ENCODE measurements at places on chromosomes 1 and 21. TPM values are rescaled to one million over a fixed set of nuclear protein-coding genes. Genes with fewer than 3 reads are reported as not detected.

The SMIM1 gene
- total RNA-seq = 10.8 TPM

The CRNN gene
- total RNA-seq = not detected

The SCAF4 gene
- total RNA-seq = 18.2 TPM

The GSTM1 gene
- not detected for total RNA-seq

The RSPH1 gene
- 0.98 TPM for total RNA-seq

The PLEKHA6 gene
- total RNA-seq = 53.8 TPM

The ANGPTL1 gene
- total RNA-seq = not detected

The OR2T1 gene
- total RNA-seq = not detected

The C4BPA gene
- total RNA-seq = not detected

The FMN2 gene
- 4.6 TPM for total RNA-seq

The MRAP gene
- not detected for total RNA-seq

The CYP4A22 gene
- not detected for total RNA-seq

The KTI12 gene
- 9.7 TPM for total RNA-seq

- no peak for DNase-seq
Measured at GRCh38 chr1:7280347-7280960, 490.6 kb upstream of the VAMP3 start.

DNA sequence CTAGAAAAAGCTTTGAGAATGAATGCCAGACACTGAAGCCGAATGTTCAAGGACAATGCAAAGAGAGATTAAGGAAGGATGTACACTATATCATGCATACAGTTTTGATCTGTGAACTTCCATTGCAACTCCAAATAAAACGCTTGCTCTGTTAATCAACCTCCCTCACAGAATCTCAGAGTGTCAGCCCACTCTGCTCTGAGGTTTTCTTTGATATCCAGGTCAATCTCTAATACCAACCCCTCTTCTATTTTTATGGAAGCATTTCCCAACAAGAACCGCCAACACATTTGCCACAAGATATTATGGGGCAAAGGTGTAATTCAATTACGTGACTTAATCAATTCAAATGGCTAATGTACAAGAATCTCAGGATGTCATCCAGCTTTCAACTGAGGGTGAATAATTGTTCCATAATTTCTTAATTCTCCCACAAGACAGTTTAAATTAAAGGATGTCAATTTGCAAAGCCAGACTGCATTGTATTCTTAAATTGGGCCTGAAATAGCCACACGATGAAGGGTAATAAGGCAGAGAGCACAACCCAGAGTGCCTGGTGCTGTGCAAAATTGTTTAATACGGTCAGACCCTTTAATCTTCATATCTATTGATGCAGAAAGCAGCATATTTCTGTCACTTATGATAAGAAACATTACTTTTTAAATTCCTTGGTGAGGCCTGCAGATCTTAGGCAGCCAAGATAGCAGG lies 459.2 kb upstream of the DAB1 start:
- no peak for DNase-seq

GRCh38 chr1:66262208-66262963 lies 271.6 kb upstream of the SGIP1 start:
- DNase-seq = peak; percentile 97

- DNase-seq = peak; percentile 48
Measured at GRCh38 chr1:23178950-23179349, 10.3 kb upstream of the LUZP1 start.

DNA sequence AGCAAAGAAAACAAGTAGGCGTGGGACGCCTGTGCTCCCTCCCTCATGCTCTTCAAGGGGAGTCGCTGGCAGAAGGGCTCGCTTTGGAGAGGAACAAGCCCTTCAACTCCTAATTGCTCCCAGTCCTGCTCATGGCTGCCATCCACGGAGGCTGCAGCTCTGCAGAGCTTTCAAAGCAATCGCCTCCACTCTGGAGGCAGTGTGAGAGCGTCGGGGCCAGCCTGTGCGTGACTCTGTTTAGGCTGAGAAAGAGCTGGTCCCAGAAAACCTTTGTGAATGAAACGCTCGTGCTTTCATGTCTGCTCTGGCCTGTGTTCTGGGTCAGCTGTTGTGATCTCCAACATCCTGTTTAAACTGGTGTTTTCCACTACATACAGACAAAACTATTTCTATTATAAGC lies 23.9 kb upstream of the RUNX1 start:
- no peak for DNase-seq

- DNase-seq = no peak
Measured at GRCh38 chr1:171484760-171485374, 463 bp upstream of the PRRC2C start.

DNA sequence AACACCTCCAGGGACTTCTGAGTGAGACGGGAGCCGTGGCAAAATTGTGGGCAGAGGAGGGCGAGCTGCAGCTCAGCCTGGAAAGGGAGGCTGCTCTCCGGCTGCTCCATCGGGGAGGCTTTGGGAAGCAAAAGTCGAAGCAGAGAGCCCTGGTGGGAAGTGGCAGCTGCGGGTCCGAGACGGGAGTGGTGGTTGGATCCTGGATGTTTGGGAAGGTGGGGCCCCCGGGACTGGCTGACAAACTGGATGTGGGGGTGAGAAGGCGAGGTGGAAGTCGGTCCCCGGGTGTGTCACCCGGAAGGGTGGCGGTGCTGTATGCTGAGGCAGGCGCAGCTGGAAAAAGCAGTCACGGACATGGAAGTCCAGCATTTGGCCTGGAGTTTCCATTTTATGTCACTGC lies 52.1 kb downstream of the KCNAB2 start:
- no peak for DNase-seq

- peak; percentile 16 for DNase-seq
Measured at GRCh38 chr1:45395582-45395981, 55.3 kb upstream of the MUTYH start.

DNA sequence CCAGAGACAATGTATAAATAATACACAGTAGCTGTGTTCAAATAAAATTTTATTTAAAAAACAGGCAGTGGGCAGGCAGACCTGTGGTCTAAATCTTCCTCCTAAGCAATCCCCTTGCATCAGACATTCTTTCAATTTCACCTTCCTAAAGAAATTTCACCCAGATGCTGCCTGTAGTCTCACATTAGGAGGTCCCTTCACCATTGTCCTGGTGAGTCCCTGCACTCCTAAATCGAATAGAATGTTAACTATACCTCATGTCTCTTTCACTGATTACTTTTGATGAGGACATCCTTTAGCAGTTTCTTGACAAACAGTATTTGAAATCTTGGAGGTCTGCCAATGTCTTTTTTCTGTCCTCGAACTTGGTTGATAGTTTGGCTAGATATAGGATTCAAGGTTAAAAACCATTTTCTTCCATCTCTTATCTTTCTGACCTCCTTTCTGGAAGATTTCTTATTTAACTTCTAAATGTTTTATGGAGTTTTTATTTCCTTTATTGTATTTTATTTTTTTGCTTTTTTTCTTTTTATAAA lies 77.5 kb downstream of the LPGAT1 start:
- no peak for DNase-seq

DNA sequence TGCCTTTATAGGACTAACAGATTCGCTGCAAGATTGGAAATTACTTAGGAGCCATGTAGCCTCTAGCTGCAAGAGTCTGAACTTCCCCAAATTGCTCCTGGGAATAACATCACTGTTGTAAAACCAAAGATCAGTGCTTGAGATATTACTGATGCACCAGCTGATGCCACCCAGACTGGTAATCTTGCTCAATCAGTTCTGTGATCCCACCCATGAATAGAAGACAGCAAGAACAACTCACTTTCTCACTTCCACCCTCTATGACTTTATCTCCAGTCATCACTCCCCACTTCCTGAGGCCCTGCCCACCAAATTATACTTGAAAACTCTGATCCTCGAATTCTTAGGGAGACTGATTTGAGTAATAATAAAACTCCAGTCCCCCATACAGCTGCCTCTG lies 1011.1 kb downstream of the PLA2G4A start:
- peak; percentile 51 for DNase-seq

DNA sequence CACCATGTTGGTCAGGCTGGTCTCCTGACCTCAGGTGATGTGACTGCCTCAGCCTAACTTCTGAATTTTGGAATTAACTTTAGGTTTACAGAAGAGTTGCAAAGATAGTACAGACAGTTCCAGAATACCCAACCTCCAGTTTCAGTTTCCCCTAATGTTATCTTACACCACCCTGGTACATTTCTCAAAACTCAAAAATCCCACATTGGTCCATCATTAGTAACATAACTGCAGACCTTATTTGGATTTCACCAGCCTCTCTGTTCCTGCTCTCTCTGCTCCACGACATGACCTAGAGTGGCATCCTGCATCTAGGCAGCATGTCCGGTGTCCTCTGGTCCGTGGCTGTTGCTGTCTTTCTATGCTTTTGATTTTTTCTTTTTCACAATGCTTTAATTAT lies 5.0 kb upstream of the ZC3H12A start:
- DNase-seq = no peak

DNA sequence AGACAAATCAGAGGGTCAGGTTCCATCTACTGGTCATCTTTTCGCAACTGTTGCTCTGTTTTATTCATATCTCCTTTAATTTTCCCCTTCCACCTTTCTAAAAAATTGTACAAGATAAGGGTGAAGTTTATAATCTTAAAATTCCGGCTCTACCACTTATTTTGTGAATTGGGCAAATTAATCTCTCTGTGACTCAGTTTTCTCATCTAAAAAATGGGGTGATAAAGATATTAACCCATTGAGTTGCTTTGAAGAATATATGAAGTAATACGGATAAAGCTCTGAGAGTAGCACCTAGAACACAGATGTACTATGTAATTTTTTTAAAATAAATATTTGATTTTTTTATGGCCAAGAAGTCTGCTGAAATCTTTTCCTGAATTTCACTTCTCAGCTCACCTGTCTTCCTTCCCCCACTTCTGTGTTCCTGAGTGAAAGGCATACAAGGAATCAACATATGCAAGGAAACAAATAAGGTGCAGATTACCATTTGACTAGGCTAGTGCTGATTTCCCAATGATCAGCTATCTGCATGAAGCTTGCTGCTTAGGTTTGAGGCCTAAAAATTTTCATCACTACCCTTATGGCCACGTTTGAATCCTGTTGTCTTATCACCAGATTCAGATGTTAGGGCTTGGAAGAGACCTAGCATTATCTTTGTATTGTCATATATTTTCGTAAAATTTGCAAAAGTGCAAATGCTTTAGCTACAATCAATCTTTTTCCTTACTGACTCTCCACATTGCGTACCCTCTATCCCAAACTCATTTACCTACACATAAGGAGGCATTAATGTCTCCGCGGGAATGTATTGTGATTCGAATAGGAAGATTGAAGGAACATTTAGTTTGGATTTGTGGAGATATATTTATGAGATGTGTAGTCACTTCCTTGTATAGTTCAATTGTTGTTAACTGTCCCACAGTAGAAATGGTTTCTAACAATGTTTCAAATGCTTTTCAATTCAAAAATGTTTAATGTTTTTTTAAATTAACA lies 718.3 kb upstream of the PTBP2 start:
- DNase-seq = no peak

DNA sequence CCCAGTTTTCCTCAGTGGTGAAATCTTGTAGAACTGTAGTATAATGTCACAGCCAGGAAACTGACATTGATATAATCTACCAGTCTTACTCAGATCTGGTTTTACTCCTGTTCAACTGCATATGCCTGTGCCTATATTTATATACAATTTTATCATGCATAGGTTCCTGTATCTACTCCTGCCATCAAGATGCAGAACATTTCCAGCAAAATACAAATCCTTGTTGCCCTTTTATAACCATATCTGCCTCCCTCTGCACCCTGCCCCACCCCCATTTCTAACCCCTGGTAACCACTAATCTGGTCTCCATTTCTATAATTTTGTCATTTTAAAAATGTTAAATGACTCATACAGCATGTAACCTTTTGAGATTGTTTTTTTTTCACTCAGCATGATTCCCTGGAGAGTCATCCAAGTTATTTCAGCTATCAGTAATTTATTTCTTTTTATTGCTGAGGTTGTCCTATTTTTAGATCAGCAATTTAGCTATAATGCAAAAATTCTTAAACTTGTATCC lies 8.1 kb downstream of the UTP25 start:
- DNase-seq = no peak

DNA sequence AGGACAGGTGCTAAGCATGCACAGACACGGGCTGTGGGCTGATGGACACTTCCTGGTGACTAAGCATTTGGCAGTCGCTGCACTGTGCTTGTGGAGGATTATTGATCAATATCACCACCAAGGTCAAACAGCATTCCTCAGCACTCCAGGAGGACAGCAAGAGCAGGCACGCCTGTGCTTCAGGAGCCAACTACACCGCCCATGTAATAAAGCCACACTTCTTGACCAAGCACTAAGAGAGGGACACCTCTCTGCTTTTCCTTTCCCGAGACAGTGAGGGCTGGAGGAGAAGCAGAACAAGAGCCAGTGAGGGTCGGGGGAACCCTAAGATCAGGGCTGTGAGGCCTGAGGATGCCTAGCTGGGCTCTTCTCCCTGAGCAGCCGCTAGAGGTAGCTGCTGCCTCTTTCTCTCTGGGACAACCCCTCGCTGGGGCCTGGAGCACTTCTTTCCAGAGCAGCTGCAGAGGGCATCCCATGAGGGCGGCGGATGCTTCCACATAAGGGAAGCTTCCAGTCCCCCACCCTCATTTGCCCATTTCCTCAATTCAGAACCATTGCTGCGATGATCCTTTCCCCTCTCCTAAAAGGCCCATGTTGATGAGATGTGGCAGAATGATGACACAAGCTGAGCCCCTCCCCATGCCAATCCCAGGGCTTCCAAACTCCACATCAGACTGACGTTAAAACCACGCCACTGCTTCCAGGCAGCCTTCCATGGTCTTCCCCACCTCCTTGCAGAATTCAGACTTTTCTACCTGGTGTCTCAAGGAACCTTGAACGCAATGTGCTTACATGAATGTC lies 19.1 kb downstream of the RAB7B start:
- DNase-seq = peak; percentile 78

GRCh38 chr1:215780139-215780538 lies 213.0 kb downstream of the KCTD3 start:
- DNase-seq = no peak

DNA sequence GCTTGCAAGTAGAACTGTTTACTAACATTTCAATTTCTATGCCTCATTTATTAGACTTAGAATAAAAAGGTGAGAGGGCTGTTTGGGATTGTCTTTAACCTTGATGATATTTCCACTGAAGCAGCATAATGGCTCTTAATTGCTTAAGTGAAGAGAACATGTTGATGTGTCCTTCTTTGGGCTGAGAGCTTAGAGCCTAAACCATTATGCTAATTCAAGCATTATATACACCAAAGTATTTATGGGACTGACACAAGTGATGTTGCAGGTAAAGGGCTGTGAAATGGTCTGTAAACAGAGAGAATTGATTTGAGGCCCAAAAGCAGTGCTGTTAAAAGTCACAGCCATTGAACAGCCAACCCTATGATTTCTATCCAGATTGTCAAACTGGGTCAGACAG lies 113.9 kb downstream of the ATG4C start:
- DNase-seq = no peak

GRCh38 chr1:944341-945325 lies 14.4 kb downstream of the NOC2L start:
- no peak for DNase-seq

DNA sequence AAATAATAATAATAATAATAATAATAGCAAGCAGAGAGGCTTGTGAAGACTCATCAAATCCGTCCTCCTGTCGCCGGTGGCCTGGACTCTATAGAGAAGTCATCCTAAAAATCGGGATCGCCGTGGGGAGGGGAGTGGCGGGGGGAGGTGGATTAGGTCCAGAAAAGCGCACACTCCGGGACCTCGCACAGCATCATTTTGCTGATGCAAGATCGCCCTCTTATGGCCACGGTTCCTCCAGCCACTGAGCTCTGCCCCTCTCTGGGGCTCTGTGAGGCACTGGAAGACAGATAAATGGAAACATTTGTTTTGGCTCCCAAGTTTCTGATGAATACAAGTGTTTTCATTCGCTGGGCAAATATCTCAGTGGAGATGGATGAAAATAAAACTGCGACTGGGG lies 612.0 kb downstream of the MATN1 start:
- DNase-seq = peak; percentile 71
